ENCODE measurements at places on chromosomes 11 and 22.

- no peak for DNase-seq
These were observed 3.1 kb downstream of the ARHGAP1 start for GRCh38 chr11:46697303-46697702.

DNA sequence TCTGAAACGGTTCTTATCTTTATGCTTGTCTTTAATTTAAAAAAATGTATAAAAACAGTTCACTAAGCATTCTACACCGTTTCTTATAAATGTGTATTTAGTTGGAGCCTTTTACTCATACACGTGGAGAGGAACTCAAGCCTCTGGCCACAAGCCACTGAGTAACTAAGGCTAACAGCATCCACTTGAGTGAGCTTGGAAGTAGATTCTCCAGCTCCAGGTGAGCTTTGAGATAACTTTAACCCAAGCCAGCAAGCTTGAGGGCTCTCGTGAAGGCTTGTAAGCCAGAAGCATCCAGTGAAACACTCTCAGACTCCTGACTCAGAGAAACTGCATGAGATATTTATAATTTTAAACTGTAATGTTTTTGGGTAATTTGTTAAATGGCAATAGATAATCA is 82.6 kb downstream of the ARHGAP20 start:
- DNase-seq: no peak

- no peak for DNase-seq
These were observed 8.0 kb upstream of the NUP160 start for GRCh38 chr11:47856186-47856585.

DNA sequence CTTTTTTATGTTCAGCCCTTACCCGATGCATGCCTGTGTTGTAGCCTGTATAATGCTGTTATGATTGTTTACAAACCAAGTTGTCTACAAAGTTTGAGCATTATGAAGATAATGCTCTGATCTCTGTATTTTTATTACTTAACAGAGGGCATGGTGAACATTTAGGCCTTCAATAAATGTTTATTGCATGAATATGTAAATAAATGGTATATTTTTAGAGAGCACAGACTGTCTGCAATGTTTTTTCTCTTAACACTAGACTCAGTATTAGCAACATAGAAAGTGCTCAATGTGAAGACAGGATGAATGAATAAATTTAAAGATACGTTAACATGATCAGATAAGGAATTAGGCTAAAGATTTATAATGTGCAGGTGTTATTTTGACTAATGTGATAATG is 130.9 kb downstream of the UVRAG start:
- no peak for DNase-seq

DNA sequence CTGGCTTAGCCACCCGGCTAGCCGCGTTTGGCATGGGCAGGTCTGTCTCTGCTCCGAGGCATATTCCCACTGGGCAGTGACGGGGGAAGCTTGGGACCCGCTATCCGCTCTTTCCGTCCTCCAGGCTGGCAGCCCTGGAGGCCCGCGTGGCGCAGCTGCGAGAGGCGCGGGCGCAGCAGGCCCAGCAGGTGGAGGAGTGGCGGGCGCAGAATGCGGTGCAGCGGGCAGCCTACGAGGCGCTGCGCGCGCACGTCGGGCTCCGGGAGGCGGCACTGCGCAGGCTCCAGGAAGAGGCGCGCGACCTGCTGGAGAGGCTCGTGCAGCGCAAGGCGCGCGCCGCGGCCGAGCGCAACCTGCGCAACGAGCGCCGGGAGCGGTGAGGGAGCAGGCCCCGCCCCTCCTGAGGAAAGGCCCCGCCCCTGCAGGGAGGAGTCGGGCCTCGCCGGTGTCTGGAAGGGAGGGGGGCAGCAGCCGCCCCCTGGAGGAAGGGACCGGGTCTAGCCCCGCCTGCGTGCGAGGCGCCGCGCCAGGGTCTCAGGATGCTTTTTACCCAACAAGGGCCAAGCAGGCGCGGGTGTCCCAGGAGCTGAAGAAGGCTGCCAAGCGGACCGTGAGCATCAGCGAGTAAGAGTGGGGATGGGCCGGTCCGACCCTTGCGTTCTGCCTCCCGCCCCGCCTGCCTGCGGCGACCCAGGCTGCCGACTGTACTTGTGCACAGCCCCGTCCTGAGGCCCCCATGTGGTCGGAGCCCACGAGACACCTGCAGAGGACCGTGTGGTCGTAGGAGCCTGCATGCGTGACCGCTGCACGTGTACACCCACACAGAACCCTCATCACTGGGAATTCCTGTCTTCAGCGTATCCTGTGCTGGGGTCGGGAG is 7.9 kb downstream of the ATG16L2 start:
- DNase-seq: peak; percentile 79
